ENCODE measurements at places on chromosomes 4 and X. TPM values are rescaled to one million over a fixed set of nuclear protein-coding genes. Genes with fewer than 3 reads are reported as not detected.

DNA sequence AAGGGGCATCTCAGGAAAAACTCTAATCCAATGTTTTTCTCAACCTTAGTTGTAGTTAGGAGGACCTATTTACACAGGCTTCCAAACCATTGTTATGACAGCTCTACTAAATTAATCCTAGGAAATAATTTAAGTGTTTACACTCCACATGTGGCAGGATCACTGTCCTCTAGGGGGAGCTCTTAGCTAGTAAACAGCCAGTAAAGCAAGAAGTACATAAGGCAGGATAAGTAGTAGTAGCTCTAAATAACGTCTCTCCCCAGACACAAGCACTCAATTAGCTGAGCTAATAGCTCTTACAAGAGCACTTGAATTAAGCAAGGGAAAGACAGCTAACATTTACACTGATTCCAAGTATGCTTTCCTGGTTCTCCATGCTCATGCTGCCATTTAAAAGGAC lies 37.3 kb downstream of the NUDT11 start:
- no peak for DNase-seq

DNA sequence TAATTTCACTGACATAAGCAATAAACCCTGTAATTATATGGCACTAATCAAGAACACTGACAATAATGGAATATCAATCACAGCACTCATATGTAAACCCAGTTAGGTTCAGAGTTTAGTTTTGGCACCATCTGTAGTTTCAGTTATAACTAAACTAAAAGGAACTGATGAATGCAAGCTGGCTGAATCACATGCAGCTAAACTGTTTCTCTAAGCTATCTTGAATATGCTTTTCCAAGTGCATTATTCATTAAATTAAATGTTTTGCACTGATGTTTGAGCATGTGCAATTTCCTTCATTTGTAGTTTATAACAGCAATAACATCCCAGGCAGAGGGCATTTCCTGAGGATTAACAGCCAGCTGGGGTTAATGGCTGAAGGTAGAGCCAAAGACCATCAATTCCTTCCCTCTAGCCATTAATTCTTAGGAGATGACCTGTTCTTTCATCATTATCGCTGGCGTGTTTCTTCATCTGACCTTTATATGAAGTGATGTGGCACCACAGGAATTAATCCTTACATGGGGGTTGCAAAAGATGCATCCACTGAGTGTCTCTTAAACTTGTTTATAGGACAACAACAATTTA lies 562.8 kb upstream of the IGFBP7 start:
- no peak for DNase-seq

DNA sequence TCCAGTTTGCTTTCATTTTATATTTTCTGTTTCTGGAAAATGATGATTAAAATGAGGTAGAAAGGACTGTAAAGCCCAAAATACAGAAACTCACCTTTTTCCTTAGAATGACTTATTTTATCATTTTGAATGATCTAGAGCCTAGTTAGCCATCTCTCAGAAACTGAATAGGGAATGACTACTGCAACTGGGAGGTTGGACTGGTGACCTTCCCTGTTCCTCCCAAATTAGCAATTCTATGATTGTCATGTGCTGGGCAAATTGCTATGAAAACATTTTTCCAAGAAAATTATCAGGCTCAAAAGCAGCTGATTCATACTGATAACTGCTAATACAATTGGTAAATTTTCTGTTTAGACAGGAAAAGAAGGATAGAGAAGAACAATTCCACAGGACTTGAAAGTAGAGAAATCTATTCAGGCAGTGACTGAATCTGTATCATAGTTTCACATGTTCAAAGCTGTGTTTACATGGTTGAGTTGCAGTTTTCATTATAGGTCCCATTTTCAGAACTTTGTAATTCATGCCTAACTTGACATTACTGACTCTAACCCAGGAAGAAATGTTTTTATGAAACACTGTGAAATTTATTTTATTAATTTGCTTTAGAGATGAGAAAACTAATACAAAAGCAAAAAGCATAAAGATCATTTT lies 43.4 kb upstream of the SEC24B start:
- no peak for DNase-seq

- DNase-seq = no peak
These were observed 10.7 kb downstream of the TLR3 start for GRCh38 chr4:186079694-186080093.

DNA sequence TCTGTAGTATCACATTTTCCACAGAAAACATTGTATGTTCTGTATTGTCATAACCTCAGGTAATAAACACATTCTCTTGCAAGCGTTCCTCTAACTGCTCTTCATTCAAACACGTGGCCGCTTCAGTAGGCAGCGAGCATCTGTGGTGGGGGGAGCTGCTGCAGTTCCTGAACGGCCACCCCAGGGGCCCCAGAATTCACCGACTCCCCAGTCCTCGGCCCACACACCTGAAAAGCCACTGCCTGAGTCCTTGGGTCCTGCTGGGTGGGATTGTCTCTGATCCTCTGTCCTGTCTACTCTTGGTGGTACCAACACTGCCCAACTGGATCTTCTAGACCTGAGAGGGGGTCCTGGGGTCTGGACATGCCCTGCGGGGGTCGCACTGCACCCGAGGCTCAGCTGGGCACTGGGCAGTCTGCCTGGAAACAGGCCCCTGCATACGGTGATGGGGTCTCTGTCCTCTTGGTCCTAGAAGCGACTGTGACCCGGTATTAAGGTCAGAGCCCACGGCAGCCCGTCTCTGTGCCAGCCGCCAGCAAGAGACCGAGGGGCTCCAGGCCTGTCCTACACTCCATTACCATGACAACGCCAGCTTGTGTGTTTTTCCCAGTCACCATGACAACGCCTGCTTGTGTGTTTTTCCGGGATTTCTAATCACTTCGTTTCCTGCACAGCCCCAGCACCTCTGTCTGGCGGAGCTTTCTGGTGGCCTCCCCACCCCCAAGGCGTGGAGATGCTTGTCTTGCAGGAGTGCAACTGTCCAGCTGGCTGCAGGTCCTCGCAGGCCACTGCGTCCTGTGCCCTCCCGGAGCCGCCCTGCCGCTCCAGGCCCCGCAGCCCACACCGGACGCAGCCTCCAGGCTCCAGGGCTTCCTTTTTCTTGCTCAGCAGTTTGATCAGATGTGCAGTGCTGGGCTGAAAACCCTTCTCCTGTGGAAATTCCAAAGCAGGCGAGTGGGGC lies 16.0 kb downstream of the CTBP1 start:
- DNase-seq = peak; percentile 67

DNA sequence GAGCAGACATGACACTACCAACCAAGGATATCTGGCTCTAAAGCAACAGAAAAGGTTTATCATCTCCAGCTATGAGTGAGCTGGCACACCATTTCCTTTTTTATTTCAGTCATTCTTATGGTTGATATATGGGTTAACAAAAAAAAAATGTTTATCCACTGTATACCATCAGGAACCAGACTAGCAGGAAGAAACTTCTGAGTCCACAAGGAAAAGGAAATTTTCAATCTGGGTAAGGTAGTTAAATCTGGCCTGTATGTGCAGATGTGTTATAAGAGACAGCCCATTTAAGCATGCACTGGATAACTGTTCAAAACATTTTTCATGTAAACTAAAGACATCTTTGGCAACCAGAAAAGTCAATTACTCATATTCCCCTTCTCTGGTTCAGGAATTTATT lies 35.0 kb downstream of the AMMECR1 start:
- DNase-seq = no peak

GRCh38 chrX:42680666-42681065 lies 97.3 kb downstream of the PPP1R2C start:
- DNase-seq = no peak

Gene SYTL5
- total RNA-seq = 0.49 TPM

DNA sequence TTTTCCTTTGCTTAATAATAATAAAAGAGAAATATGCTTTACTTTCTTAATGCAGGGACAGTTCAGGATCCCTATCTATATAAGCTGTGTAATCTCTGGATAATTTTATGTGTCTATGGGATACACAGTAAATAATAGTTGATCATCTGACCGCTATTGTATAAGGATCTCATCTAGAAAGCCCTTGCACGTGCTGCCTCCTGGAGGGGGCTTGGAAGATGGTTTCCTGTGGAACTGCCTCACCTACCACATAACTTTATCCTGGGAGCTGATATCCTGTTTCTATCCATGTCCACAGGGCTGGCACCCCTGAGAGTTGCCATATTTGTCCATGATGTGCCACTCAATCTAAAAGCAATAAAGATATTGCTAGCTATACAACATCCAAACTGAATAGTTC lies 139.3 kb upstream of the FRMPD4 start:
- DNase-seq = no peak

GRCh38 chrX:119757646-119757978 lies 776 bp upstream of the SOWAHD start:
- no peak for DNase-seq

Gene RBM47
- 16.3 TPM for total RNA-seq

DNA sequence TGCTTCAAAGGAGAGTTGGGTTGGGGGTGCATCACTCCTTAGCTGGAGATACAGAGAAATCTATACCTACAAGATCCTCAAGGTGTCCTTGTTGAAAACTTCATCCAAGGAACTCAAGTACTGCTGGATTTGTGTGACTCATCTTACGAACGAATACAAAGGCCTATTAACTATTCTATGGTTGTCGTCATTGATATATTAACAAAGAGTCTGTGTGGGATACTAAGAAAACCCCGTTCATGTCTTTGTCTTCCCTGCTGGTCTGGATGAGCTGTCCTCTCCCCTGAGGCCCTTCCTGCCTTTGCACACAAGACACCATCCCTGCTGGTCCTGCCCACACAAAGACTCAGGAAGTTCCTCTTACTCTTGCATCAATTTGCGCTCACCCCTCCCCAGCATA lies 54.9 kb upstream of the IRF2 start:
- no peak for DNase-seq

DNA sequence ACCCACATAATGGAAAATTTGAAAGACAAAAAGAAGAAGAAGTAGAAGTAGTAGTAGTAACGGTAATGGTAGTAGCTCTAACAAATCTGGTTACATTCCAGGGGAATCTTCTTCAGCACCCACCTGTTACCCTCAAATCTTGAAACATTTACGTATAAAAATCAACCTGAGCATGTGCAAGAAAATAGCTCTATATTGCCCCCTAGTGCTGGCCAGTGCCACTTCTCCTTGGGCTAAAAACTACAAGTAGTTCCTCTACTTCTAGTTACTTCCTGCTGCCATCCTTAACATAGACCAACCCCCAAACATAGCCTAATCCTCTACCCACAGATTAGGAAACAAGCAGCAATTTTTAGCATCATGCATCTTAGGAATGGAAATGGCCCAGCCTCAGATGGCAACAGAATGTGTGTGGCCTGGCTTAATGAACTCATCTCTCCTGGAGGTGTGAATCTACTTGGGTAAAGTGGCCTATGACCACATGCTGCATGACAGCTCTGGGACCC lies 3.1 kb downstream of the PDGFC start:
- DNase-seq = peak; percentile 37

- DNase-seq = peak; percentile 20
These were observed at the start of gene ADH1C for GRCh38 chr4:99352602-99353537. Gene ADH1C (minus strand): TSS chr4:99352746. CDS start chr4:99352675, 71 bp downstream.

- no peak for DNase-seq
These were observed 1092.6 kb upstream of the PCDH10 start for GRCh38 chr4:132056496-132056895.

Gene COL25A1
- 8.6 TPM for total RNA-seq

GRCh38 chrX:103386332-103386731 lies 10.0 kb downstream of the BEX3 start:
- no peak for DNase-seq

Gene GC
- not detected for total RNA-seq

All from skin of body (tissue), 3 donors.